ENCODE measurements at places on chromosomes 11 and 22.

DNA sequence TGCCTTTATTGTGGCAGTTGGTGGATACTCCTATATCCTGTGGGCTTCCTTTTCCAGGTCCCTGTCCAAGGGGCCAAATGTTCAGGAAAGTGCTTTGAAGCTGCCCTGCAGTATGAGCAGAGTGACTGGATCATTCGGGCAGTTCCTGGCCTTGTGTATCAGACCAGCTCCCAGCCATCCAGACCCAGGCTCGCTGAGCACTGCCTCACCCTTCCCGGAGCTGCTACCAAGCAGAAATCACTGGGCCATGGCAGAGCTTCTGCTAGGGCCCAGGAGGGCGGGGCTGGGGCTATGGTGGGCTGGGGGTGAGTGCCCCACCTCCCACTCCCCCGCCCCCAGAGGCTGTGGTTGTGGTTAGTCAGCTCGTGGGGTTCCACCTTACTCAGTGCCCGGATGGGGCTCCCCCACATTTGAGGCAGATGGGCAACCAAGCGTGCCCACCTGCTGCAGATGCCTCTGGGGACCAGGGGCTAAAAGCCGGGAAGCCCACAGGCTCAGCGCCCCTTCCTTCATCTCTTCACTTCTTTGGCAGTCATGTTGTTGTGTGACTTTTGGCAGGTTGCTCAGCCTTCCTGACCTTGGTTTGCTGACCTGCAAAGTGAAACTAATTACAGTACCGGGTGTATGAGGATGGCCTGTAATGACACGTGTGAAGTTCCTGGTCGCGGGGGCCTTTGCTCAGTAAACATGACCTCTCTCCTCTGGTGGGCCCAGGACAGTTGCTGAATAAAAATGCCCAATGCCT is 2.1 kb upstream of the LRRC32 start:
- no peak for DNase-seq

DNA sequence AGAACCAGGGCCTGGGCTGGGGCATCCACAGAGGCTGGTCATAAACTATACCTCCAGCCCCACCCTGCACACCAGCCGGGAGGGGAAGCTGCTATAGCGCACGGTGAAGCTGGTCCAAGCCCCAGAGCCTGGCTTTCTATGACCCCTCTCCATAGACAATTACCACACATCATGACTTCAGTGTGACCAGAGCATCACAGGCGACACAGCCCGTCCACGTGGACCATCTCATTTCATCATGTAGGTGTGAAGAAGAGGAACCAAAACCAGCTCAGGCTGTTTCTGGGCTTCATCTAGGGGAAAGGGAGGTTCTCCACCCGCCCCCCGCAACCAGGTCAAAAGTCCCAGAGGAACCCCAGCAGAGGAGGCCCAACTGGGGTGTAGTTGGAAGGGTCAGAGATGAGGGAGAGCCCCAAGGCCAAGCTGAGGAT is 3.0 kb downstream of the CXCR5 start:
- DNase-seq = no peak

DNA sequence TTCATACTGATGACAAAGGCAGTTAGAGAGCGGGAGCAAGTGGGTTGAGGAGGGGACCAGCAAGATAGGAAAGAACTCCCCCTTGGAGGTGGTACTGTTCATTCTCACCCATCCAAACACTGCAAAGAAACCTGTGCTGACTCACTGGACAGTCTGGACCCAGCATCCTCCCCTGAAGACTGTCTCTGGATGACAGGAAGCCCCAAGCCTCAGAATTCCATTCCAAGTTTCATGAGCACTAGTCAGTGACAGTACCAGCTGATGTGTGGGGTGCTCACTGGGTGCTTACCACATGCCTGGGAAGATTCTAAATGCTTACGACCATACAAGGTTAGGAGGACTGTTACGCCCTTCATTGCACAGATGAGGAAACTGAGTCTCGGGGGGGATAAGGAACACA is 160.9 kb downstream of the IGLL1 start:
- no peak for DNase-seq

GRCh38 chr22:22894740-22895731 is 7.4 kb downstream of the IGLL5 start:
- no peak for DNase-seq
